ENCODE measurements at places on chromosomes 11 and 22.

DNA sequence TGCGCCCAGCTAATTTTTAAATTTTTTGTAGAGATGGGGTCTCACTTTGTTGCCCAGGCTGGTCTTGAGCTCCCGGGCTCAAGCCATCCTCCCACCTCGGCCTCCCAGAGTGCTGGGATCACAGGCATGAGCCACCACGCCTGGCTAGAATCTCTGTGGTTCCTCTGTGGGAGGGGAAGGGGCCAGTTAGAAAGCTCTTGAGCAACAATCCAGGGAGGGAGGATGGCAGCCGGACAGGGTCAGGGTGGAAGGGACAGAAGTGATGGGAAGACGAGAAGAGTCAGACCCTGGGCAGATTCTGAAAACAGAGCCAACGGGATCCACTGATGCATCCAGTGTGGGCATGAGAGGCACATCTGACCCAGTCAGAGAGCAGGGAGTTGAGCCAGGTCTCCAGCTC is 38.9 kb upstream of the MN1 start:
- DNase-seq: no peak

DNA sequence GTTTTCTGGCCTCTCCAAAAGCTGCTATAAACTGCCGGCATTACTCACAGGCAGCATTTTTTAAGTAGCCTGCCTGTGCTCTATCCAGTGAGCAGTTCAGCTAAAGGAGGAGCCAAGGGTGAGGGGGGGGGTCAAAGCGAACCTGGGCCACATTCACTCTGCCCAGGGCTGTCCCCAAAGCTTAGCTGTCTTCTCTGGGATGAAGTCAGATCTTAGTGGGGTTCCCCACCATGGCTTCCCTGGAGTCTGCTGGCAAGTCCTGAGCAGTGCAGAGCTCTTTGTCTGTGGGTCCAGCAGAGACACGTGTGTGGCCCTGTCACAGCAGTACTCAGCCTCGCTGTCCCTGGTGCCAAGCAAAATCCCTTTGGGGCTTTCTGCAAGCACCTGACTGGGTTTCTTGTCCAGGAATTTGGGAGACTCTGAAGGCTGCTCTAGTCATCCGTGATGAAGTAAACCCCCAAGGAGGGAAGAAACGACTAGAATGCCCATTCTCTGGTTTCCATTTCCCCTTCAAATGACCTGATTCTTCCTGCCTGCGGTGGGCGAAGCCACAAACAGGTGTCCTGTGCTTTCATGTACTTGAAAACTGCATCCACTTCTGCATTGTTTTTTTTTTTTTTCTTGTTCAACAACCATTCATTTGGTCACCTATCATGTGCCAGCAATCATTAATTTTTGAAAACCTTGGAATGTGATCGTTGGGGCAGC is 2.6 kb downstream of the KCNJ5 start:
- DNase-seq: no peak

- DNase-seq: no peak
These were observed 392.3 kb downstream of the MN1 start for GRCh38 chr22:27409299-27409698.

DNA sequence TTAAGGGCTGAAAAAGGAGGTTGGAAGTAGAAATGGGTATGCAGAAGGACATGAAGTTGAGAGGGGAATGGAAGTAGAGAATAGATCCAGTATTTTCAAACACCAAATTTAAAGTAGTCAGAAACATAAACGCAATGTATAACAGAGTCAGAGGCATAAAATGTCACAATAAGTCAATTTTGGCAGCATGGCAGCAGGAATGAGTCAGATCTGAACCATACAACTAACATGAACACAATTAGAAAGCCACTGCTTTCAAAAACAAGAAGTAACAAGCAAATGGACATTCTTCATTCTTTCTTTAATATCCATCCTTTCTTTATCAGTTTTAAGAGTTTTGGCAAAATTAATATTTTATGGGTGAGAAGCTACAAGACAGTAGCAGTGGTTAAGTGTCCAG is 2.5 kb downstream of the CHORDC1 start:
- no peak for DNase-seq

DNA sequence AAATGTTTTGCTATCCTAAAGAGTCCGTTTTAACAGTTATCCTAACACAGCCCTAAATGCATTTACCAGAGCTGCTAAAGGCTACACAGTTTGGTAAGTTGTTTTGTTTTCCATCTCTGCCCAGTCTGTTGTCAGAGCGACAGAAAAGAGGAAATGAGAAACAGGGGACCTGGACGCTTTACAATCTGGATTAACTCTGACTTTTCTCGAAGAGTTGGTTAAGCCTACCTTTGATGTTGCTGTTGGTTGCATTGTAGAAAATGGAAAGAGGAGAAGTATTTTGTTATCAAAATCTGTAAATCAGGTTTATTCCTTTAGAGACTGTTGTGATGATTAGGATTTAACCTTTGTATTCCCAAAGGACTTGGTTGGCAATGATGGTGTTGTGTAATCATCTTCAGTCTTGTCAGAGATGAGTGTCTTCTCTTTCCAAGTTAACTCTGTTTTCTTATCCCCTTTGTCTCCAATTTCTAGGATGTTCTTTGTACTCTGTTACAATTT is 481 bp downstream of the ANGPTL5 start:
- peak; percentile 74 for DNase-seq

DNA sequence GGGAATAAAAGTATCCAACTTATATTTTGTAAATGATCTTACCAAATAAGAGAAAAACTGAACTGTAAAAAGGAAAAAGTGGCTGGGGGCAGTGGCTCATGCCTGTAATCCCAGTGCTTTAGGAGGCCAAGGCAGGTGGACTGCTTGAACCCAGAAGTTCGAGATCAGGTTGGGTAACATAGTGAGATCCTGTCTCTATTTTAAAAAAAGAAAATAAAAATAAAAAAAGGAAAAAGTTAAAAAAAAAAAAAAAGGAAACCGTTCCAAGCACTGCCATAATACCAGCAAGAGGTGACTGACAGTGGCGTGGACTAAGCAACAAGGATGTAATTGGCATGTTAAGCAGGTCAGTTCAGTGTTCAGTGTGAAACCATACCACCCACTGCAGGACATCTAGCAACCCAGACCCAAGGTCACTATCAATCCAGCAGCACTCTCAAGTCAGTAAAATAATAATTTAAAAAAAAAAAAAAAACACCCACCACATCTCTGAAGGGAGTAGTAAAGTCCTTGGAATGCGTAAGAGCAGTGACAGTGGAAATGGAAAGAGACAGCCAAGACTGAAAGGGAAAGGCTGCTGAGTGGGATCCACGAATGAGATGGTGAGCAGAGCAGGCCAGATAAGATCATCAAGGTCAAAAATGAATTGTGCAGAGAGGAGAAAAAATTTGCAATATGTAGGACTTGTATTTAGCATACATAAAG is 43.6 kb downstream of the MAPK1 start:
- no peak for DNase-seq

DNA sequence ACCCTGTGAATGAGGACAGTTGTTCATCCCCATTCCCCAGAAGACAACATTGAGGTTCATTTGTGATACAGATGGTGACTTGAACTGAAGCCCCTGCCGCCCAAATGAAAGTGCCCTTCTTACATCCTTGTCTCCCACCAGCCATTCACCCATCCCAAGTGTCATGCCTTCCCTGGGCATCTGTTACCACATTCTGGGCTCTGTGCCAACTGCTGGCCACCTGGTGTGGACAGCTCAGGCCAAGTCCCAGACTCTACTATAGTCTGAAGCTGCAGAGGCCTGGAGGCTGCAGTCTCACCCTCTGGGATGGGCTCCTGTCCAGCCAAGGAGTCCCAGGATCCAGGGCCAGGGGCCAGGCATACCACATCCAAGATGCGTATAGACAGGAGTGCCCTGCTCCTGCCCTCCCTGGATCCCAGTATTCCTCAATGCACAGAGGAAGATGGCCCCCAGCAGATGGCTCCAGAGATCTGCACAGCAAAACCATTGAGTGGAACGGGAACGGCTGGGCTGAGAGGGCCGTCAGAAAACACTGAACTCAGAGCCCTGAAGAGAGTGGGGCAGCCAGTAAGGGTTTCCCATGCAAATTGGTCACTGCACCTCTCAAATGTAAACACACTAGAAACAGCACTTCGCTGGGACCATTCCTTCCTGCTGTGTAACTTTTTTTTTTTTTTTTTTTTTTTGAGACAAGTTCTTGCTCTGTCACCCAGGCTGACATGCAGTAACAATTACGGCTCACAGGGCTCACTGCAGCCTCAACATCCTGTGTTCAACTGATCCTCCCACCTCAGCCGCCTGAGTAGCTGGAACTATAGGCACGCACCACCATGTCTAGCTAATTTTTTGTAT is 22.8 kb downstream of the ARRB1 start:
- DNase-seq: peak; percentile 89

DNA sequence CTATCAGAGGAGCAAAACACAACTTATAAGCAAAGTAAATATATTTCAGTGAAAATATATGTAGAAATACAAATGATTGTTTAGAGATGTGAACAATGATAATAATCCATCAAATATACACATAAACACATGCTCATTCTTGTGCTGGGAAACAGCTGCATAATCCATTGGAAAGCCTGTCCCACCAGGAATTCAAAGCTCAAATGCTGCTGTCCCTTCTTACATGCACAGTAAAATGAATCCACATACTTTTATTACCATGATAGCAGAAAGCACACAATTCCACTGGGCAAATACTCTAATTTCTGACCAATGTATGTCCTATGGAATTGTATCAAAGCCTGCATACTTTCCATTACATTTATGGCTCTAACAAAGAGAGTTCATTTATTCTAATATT is 44.5 kb downstream of the SOX6 start:
- no peak for DNase-seq

DNA sequence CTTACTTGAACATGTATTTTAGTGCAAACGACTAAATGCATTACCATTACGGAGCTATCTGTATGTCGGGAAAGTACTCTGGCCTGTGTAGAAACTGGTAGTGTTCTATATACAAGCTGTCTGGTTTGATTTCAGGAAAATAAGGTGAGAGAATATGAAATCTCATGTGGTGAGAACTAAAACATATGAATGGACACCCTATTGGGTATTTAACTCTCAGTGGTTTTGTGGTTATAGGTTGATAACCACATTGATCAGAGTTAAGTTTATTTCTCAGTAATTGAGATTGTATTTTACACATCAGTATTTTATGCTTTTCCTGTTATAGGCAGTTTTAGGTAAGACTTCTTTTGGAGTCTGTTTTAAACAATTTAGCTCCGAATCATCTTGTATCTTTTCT is 10.4 kb downstream of the ANO5 start:
- DNase-seq: no peak

DNA sequence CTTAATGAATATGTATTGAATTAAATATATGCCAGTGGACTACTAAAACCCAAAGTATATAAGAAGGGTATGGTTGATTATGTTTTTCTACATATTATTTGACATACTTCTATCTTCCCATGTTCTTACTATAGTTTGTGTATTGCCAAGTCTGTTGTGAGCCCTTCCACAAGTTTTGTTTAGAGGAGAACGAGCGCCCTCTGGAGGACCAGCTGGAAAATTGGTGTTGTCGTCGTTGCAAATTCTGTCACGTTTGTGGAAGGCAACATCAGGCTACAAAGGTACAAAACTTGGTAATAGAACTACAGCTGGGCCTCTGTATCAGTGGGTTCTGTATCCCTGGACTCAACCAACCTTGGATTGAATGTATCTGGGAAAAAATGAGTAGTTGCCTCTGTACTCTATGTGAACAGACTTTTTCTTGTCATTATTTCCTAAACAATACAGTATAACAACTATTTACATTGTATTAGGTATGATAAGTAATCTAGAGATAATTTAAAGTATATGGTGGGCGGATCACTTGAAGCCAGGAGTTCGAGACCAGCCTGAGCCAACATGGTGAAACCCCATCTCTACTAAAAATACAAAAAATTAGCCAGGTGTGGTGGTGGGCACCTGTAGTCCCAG is 38.7 kb upstream of the TTC36 start:
- DNase-seq: peak; percentile 86

DNA sequence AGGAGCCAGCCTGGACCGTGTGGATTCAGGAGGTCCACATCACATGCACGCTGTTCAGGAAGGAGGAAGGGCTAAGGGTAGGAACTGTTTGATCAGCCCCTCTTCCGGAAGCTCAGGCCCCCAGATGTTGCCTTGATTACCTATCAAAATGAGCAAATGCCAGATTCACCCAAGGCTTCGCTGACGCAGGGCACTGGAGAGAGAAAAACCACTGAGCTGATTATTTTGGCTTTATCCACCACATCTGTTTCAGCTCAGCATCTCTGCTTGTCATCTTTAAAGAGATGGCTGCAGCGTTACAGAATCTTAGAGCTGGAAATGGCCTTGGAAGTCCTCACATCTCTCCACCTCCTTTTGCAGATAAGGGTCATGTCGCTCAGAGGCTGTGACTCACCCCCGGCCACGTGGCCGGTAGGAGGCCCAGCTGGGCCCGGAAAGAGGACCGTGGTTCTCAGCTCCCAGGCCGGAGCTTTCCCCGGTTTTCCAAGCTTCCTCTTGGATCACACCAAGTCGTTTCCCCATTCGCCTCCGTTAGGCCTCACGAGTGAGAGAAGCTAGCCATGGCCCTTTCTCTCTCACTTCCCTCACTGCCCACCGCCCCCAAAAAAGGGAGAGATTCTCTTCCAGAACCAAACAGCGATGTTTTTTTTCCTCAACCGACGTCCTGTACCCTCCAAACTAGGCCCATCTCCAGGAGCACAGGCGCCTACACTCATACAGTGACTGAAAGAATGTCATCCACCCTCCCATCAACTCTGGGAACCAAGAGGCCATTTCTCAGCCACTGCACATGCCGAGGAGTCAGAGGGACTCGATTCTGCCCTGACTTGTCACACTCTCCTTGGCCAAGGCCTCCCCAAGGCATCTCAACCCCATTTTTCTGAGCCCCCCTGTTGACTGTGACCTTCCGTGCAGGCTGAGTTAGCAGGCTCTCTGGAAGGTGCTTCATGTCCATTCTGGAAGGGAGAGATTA is 37.6 kb downstream of the LIF start:
- peak; percentile 83 for DNase-seq

DNA sequence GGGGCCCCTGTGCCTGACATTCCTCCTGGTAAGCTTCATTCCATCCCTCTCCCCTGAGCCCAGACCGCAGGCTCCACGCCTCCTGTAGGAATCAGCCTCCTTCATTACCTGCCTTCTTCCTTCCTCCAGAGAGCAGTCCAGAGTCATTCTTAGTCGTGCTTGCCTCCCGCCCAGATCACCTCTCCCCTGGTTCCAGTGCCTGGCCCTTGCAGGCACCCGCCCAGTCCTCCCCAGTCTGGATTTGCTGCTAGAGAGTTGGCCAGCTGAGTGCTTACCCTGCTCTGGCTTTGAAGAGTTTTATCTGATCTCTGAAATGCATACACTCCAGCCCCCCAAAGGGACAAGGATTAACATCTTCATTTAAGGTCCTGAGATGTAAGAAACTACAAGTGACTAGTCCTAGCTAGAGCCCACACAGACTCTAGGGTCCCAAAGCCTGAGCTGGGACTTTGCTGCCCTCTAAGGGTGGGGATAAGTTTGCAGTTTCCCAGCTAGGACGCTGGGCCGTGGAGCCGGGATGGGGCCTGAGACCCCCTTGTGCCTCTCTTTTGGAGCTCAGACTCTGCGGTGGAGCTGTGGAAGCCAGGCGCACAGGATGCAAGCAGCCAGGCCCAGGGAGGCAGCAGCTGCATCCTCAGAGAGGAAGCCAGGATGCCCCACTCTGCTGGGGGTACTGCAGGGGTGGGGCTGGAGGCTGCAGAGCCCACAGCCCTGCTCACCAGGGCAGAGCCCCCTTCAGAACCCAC is 1.6 kb downstream of the NR1H3 start:
- DNase-seq: no peak

- no peak for DNase-seq
These were observed 9.7 kb downstream of the PDGFB start for GRCh38 chr22:39234867-39235687.

GRCh38 chr11:77377734-77378133 is 76.2 kb upstream of the GDPD4 start:
- DNase-seq: peak; percentile 28
